Right ventricle myocardium superior (tissue), 1 donor: ENCODE measurements at places on chromosomes 6 and 20.
A peak's percentile ranks its signal among the peaks of the same experiment; 100 is the strongest.

GRCh38 chr20:35776513-35777101, 4.8 kb downstream of the PHF20 start:
- DNase-seq = peak; percentile 54

GRCh38 chr6:157892363-157892877, 69.4 kb downstream of the SNX9 start:
- no peak for DNase-seq

GRCh38 chr6:53293691-53294090, 55.1 kb downstream of the ELOVL5 start:
- DNase-seq = no peak

GRCh38 chr6:157219201-157220200, 103.8 kb downstream of the TMEM242 start:
- no peak for DNase-seq

GRCh38 chr6:13787137-13787536, 27.2 kb downstream of the MCUR1 start:
- DNase-seq = no peak

GRCh38 chr6:100420711-100421110, 44.0 kb downstream of the SIM1 start:
- DNase-seq = no peak

GRCh38 chr6:139468178-139468819, 93.9 kb upstream of the CITED2 start:
- DNase-seq = no peak

- no peak for DNase-seq
These were observed 131.1 kb downstream of the VEGFA start for GRCh38 chr6:43900916-43901732.

- DNase-seq = no peak
These were observed 132.2 kb downstream of the PRND start for GRCh38 chr20:4853757-4854560.

DNA sequence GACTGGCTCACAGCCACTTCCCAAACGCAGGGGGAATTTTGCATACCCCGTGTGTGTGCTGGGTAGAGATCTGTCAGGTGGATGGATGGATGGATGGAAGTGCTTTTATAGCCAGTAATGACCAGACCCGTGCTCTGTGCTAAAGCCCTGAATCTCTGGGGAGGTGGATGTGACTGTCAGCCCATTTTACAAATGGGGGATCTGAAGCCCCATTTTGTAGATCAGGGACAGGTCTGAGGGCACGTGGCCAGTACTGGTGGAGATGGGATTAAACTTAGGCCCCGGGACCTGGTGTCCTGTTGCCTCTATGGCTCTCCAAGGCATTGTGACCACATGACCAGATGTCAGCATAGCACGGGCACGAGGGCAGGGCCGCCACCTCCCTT, 38.2 kb upstream of the ZBP1 start:
- no peak for DNase-seq

GRCh38 chr6:18601516-18602020, 214.4 kb downstream of the RNF144B start:
- no peak for DNase-seq

DNA sequence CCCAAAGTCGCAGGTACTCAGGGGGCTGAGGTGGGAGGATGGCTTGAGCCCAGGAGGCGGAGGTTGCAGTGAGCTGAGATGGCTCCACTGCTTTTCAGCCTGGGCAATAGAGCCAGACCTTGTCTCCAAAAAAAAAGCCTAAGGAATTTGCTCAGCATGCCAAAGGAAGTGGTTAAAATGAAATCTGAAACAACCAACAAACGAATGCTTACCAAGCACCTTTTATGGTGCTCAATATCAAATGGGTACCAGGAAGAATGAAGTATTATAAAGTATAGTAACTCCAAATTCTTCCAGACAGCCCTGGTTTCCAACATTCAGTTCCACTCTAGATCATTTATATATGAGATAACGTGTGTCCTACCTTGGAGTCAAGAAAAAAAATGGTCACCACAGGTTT, 14.0 kb downstream of the GMDS start:
- no peak for DNase-seq

GRCh38 chr6:156618600-156619205, 158.5 kb upstream of the ARID1B start:
- DNase-seq = no peak

- no peak for DNase-seq
These were observed 152.2 kb downstream of the BACH2 start for GRCh38 chr6:90144396-90144795.

- no peak for DNase-seq
These were observed 472.9 kb upstream of the ZNF337 start for GRCh38 chr20:26169506-26169905.

DNA sequence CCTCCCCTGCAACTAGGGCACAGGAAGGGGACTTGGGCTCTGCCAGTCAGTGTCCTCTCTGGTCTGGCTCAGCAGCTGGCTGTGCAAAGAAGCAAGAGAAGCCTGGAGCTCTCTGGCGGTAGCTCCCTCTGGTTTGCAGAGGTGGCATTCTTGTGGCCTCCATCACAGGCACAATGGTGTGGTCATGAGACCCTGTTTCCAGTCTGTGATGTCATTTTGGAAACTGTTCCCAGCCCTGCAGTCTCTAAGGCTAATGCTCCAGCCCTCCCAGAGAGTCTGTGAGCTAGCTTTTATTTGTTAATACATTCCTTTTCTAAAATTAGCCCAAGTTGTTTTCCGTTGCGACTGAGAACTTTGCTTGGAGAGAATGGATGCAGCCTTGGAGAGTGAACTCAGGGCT, 69.5 kb upstream of the FOXQ1 start:
- DNase-seq = no peak

DNA sequence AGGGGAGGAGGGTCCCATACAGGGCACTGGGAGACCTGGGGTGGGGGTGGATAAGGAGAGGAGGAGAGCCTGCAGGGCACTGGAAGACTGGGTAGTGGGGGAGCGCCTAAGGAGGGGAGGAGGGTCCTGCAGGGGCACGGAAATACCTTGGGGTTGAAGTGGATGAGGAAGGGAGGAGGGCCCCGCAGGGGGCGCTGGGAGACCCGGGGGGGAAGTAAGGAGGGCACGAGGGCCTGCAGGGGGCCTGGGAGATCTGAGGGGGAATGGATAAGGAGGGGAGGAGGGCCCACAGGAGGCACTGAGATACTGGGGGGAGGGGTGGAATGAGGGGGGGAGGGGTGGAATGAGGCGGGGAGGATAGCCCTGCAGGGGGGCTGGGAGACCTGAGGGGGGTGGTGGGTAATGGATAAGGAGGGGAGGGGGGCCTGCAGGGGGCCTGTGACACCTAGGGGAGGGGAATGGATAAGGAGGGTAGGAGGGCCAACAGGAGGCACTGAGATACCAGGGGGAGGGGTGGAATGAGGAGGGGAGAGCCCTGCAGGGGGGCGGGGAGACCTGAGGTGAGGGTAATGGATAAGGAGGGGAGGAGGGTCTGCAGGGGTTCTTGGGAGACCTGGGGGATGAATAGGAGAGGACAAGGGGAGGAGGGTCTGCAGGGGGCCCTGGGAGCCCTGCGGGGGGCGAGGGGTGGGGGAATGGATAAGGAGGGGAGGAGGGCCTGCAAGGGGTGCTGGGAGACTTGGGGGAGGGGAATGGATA, 567 bp upstream of the CTCFL start:
- DNase-seq = no peak

GRCh38 chr6:86256615-86257187, 614.0 kb upstream of the SYNCRIP start:
- DNase-seq = no peak

GRCh38 chr6:136706430-136706829, 85.8 kb downstream of the MAP3K5 start:
- DNase-seq = no peak

DNA sequence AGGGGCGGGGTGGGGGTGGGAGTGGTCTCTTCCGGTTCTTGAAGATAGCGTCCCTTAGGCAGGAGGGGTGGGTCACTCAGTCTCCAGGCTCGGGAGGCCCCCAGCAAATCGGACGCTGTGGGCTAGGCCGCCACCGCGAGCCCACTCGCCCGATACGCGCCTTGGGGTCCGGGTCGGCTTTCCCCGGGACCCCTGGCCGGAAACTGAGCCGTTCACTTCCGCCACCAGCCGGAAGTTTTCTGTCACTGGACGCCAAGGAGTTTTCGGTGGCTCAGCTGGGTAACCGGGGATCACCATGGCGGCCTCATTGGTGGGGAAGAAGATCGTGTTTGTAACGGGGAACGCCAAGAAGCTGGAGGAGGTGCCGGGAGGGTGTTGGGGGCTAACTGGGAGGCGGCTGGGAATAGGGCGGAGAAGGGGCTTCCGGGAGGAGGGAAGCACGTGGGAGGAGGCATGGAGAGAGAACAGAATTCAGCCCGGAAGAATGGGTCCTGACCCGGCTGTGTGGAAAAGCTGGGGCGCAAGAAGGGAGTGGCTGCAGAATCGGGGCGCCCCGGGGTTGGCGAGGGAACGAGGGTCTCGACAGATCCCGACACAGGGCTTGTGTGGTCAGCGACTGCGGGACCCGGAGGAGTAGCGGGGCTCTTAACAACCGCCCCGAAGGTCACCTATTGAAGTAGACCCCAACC, at the start of gene ITPA:
ITPA (plus strand) TSS at position 242 of the 689 bp plus-strand sequence; CDS start at position 296, 54 bp downstream.
- DNase-seq = peak; percentile 72

- no peak for DNase-seq
These were observed 98.8 kb upstream of the SNX9 start for GRCh38 chr6:157724138-157724820.

- DNase-seq = no peak
These were observed 3.6 kb downstream of the JARID2 start for GRCh38 chr6:15249371-15250019.

GRCh38 chr6:28005152-28005890, 48.3 kb downstream of the OR2B6 start:
- DNase-seq = no peak

DNA sequence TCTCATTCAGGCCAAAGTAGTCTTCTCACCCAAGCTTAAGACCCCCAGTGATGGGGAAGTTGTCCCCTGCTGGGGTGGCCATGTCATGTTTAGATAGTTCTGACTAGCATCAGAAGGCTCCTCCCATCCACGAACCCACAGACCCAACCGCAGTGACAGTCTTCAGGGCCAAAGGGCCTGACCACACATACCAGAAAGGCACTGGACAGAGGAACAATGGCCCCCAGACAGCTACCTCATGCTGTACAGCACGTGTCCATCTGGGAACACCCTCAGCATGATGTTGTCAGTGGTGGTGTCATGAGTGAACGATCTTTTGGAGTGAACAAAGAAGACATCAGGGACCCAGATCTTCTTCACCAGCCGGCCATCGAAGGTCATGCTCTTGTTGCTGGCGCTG, 46.3 kb downstream of the GABRR2 start:
- no peak for DNase-seq

- DNase-seq = no peak
These were observed 6.7 kb downstream of the SLC12A5 start for GRCh38 chr20:46035713-46036112.

- no peak for DNase-seq
These were observed 19.6 kb upstream of the CCR6 start for GRCh38 chr6:167103041-167103891.

DNA sequence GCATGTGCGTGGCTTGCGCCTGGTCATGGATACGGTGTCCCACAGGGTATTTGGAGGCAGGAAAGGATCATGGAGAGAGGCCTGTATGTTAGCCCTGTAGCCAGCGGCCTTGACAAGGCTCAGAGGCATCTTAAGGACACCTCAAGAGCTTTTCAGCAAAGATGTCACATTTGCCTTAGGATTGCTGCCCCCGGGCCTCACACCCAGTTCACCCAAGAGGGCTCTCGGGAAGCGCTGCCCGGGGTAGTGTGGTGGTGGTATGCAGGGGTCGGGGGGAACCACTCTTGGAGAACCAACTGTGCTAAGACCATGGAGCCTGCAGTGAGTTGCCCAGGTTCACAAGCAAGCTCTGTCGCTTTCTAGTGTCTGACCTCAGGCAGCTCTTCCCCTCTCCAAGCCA, 36.9 kb upstream of the VSTM2L start:
- no peak for DNase-seq

DNA sequence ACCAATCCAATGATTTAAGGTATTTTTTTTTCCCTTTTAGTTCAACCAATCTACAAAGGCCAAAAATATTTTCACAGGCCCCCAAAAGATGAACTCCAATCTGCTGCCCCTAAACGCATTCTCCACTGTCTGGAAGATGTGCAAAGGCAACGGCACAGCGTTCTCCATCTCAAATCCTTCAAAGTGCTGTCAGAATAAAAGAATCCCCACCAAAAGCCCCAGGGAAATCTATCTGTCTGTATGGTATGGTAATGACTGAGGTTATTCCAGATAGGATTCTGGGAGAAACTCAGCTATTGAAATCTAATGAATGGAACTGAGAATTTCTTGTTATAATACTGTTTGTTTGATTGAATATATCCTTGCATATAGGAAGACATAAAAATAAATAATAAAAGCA, 217.8 kb upstream of the CCN2 start:
- no peak for DNase-seq

- no peak for DNase-seq
These were observed 93.7 kb downstream of the CDS2 start for GRCh38 chr20:5220321-5221060.

DNA sequence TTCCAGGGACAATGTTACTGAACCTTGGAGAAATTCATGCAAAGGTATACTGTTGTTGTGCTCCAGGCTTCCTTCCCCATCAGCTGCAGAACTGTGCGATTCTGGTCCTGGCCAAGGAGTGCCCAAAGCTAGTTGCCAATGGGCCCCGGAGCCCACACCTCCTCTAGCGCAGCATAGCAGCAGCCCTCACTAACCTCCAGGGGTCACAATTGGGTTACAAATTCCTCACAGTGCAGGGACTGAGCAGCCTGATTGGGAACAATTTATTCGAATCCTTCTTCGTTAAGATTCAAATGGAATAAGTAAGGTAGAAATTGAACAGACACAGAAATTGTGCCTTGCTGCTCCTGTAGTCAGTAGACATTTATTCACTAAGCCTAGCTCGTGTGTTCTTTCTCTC, 284.9 kb downstream of the PRKN start:
- DNase-seq = no peak

- no peak for DNase-seq
These were observed 7.1 kb downstream of the RPS6KA2 start for GRCh38 chr6:166619912-166620311.

- peak; percentile 31 for DNase-seq
These were observed 659 bp downstream of the SLC35F1 start for GRCh38 chr6:117907601-117908245.

GRCh38 chr6:142376115-142376514, 74.3 kb downstream of the ADGRG6 start:
- DNase-seq = no peak

- DNase-seq = no peak
These were observed 159.2 kb downstream of the RPS12 start for GRCh38 chr6:132973514-132973993.

- DNase-seq = no peak
These were observed 2.8 kb downstream of the MRGBP start for GRCh38 chr20:62799036-62799435.
